ENCODE measurements at places on chromosomes 5 and 9.

DNA sequence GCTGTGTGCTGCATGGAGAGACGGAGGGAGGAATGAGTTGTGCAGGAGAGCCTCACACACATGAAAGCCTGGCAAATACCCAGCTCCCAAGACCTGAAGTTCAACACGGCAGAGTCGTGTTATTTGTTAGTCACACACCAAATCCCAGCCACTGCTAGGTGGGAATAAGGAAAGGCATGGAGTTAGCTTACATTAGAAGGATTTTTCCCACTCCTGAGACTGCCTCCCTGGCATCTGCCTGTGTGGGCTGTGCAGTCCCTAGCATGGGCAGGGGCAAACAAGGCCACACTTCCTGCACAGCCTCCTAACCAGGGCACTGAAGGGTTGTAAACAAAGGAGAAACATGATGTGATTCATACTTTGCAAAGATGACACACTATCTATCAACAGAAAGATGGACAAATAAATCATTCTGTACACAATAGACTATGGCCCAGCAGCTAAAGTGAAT is 306.8 kb downstream of the SPOCK1 start:
- DNase-seq, result no peak

GRCh38 chr5:15579193-15579990 is 79.4 kb downstream of the FBXL7 start:
- DNase-seq, result no peak

- peak; percentile 4 for DNase-seq
These were observed at the start of gene LHFPL2 for GRCh38 chr5:78648359-78649210. Gene LHFPL2, minus strand, starts transcription at chr5:78648772. Its CDS starts 138,559 bp downstream, at chr5:78510213.

GRCh38 chr9:97638666-97639065 is 5.0 kb downstream of the NCBP1 start:
- no peak for DNase-seq

DNA sequence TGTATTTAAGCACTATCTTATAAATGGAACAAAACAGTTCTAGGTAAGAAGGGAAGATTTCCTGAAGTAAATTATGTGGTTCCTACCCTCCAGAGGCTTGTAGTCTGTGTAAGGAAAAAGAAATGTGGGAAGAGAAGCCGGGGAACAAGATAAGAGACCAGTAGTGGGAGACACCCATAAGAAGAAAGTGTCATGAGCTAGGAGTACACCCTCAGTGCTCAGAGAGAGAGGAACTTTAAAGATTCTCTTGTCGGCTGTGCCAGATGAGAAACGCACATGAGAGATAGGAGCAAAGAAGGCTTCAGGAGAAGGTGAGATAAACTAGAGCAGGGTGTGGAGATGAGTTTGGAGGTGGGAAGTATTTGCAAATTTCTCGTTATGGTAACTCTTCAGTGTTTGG is 18.1 kb downstream of the SLC36A1 start:
- no peak for DNase-seq
